ENCODE measurements at places on chromosomes 12 and 14. TPM values are rescaled to one million over a fixed set of nuclear protein-coding genes. Genes with fewer than 3 reads are reported as not detected.

DNA sequence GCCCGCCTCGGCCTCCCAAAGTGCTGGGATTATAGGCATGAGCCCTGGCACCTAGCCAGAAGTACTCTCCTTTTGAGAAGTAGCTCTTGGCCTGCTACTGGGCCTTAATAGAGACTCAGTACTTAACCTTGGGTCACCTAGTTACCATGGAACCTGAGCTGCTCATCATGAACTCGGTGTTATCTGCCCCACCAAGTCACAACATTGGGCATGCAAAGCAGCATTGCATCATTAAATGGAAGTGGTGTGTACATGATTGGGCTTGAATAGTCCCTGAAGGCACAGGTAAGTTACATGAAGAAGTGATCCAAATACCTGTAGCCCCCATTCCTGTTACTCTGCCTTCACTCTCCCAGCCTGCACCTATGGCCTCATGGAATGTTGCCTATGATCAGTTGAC, 18.0 kb upstream of the ATF7 start:
- no peak for DNase-seq

DNA sequence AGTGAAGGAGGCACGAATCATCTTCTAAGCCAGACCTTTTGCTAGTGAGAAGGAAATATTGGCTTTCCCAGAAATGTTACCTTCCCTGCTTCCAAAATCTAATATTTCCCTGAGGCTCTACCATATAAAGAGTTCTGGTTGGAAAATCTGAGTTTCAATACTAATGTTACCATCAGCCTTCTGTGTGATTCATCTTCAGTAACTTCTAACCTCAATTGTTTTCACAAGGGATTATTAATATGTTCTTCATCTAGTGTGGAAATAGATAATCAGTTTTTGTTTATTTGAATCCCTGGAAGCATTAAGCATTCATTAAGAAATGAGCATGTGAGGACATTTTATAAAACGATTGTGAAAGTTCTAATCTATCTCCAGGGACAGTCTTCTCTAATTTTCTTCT, 720.9 kb downstream of the AACS start:
- no peak for DNase-seq

GRCh38 chr14:101591121-101591520, 29.8 kb downstream of the DIO3 start:
- no peak for DNase-seq

- DNase-seq = no peak
Measured at GRCh38 chr12:24728366-24728765, 220.5 kb downstream of the BCAT1 start.

DNA sequence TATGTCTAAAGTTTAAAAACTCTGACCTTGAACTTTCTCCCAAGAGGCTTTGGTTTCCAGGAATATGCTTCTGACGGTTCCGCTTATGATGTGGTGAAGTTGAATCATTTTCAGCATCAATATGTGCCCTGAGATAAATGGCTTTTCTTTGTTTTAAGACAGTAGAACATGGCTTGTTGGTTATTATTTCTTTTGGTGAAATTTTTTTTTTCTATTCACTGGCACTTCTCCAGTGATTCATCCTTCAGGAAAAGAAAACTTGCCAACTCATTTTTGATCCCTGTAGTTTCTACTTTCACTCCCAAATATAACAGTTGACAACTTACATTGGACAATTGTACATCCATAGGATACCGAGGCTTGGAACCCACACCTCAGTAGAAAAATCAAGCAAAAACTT, 1301.2 kb upstream of the FLRT2 start:
- DNase-seq = no peak

GRCh38 chr12:131818821-131819585, 9.2 kb upstream of the MMP17 start:
- DNase-seq = no peak

- DNase-seq = no peak
Measured at GRCh38 chr12:75289753-75290152, 40.4 kb downstream of the CAPS2 start.

Gene HHIPL1
- total RNA-seq = 1.9 TPM

Gene ARG2
- total RNA-seq = 0.68 TPM

Gene CACNA1C
- 163 TPM for total RNA-seq

Measured in right cardiac atrium (tissue), 5 donors.